ENCODE measurements at places on chromosomes 4 and X.
A peak's percentile ranks its signal among the peaks of the same experiment; 100 is the strongest.

- no peak for DNase-seq
These were observed 32.2 kb upstream of the FAT1 start for GRCh38 chr4:186755550-186756519.

DNA sequence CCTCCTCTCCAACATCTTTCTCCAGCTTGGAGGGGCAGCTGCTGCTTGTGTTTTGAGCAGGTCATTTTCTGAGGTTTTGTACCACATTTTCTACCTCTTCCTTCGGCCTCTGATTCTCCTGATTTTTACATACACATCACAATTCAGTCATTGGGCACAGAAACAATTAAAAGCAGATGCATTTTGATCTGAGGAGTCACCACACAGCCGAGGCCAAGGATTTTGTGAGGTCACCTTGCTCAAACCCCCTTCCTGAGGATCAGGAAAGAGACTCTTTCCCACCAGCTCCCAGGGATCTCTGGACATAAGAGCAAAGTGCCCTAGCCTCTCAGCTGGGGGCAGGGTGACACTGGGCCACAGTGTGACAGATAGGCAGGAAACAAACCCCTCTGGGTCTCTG, 5.4 kb upstream of the FATE1 start:
- DNase-seq: no peak

- DNase-seq: peak; percentile 9
These were observed 572.0 kb downstream of the INPP4B start for GRCh38 chr4:142274137-142274536.

DNA sequence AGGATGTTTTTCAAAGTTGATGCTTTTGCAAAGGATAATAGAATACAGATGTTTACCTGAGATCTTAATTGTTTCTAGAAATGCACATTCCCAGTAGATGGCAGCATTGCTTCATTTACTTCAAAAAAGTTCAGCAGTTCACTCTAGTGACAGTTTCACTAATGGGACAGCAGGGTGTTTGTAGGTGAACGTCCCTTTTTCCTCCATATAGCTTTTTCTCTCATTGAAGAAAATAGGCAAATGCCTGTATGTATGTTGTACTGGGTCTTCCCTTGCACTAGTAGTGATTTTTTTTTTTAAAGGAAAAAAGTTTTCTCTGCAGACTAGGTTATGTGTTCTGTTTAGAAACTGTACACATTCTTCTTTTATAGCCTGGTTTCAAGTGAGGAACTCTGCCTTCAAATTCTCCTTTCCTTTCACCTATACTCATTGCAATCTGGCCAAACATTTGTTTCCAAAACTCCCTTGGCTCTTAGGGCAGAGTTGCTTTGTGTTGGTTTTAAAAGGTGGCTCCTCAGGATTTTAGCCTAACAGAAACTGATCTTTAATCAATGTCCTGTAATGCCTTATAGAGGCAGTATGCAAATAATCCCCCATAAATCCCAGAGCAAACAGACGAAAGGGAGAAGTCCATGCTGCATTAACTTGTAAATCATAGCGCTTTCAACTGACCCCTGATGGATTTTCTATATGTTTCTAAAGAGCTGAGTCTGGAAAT, 86.3 kb downstream of the EGF start:
- peak; percentile 53 for DNase-seq

- DNase-seq: peak; percentile 71
These were observed 10.9 kb downstream of the LRBA start for GRCh38 chr4:151004222-151004621.

DNA sequence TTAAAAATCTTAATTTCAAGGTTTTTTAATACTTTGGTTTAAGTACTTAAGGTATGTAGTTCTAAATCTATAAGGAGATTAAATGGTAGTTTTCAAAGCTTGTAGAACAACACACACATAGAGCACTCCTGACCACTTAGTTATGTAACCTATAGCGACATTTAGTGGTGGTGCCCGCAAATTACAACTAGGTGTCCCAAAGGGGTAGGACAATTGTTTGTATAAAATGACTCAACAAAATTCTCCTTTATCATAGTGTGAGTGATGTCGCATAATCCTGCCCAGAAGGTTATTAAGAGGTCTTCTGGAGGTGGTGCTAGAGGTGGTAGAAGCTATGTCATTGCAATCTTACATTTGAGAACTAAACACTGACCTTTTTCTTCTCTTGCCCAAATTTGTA, 373.0 kb upstream of the RASGEF1B start:
- peak; percentile 63 for DNase-seq

- DNase-seq: no peak
These were observed 1.4 kb downstream of the CCNI start for GRCh38 chr4:77074381-77074831.

DNA sequence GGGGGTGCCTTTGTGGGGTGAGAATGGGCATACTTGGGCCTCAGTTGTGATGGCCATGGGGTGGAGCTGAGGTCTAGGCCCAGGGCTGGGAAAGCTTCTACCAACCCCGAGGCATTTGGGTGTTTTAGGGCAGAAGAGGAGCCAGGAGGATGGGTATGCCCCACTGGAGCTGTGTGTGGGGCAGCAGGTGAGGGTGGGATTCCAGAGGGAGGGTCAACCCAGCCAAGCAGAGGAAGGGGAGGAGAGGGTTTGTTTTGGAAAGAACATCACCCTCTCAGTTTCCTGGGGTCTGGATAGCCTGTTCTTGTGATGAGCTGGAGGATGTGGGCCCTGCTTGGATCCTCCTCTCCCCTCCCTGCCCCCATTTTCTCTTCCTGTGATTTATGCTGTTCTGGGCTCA, 620 bp downstream of the IL9R start:
- no peak for DNase-seq

- no peak for DNase-seq
These were observed 508.8 kb downstream of the ANKRD50 start for GRCh38 chr4:124203613-124204238.

DNA sequence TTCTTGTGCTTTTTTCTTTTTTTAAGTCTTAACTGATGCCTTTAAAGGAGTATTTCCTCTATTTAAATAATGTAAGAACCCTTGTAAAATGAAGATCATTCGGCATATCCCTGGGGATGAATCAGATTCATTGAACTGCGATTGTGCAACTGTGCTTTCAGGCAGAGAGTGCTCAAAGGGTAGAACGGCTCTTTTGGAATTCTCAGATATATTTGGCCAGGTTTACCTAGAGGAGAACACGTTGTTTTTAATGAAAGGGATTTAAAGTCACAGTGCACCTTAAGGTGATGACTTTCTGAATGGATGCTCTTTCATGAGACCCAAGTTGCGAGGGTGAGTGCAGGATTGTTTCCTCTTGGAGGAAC, 51.6 kb upstream of the ELOVL6 start:
- DNase-seq: no peak

GRCh38 chr4:11720292-11720691, 291.6 kb upstream of the HS3ST1 start:
- DNase-seq: peak; percentile 50

- DNase-seq: no peak
These were observed 9.7 kb upstream of the TREX2 start for GRCh38 chrX:153455571-153455970.

DNA sequence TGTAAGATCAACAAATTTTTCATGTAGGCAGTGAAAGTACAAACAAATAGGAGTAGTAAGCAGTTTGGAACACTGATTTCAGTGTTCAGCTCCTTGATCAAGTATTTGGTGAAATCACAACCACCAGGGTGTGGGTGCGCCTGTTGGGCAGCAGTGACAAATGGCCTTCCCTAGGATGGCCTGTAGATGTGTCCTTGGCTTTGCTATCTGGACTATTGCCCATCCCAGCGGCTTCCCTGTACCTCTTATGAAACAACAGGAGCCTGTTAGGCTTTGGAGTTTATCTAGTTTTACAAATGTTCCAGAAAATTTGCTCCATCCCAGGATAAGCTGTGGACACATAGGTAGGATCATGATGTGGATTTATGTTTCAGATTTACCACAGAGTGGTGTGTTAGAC, 216.8 kb upstream of the FAT1 start:
- no peak for DNase-seq

Measured in RWPE1 (cell line).